G401 (cell line): ENCODE measurements at places on chromosomes 3 and 15. TPM values are rescaled to one million over a fixed set of nuclear protein-coding genes. Genes with fewer than 3 reads are reported as not detected.

DNA sequence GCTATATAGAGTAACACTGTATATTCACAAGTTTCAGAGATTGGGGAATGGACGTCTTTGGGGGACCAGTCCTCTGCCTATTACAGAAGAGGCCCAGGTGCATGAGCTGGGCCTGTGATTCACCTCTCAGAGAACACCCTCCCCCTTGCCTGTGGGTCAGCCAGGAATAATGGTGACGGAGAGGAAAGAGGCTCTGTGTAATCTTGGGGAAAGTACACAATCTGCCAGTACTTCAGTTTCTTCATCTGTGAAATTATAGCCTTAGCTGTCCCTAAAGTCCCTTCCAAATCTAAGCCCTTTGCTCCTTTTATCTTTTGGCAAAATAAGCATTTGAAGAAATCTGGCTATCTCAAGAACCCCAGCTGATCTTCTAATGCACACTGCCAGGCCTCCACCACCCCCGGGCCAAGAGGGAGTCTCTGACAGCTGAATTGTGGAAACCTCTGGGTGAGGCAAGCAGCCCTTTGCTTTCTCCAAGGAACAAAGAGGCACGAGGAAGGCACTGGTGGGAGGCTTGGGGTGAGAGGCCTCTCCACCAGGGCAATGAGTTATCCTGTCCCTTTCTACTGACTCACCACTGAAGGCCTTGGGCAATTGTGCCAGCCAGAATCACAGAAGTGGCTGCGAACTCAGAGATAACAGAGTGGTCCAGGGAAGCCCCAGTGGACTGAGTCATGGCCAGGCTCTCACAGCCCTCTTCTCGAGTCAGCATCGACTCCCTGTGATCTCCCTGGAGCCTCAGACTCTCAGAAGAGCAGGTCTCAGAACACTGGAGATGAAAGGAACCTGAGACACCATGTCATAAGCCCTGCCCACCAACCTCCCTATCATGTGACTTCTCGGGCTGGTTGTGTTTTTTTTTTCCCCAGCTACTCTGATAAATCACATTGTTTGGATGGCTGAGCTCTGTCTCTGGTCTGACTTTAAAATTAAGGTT lies 31.8 kb downstream of the CCNL1 start:
- DNase-seq: no peak

Gene GRM2
- under 0.01 TPM in 1 of 2 replicates, not detected in the other for total RNA-seq

GRCh38 chr3:174206607-174207192 lies 652.4 kb upstream of the NAALADL2 start:
- DNase-seq: no peak

DNA sequence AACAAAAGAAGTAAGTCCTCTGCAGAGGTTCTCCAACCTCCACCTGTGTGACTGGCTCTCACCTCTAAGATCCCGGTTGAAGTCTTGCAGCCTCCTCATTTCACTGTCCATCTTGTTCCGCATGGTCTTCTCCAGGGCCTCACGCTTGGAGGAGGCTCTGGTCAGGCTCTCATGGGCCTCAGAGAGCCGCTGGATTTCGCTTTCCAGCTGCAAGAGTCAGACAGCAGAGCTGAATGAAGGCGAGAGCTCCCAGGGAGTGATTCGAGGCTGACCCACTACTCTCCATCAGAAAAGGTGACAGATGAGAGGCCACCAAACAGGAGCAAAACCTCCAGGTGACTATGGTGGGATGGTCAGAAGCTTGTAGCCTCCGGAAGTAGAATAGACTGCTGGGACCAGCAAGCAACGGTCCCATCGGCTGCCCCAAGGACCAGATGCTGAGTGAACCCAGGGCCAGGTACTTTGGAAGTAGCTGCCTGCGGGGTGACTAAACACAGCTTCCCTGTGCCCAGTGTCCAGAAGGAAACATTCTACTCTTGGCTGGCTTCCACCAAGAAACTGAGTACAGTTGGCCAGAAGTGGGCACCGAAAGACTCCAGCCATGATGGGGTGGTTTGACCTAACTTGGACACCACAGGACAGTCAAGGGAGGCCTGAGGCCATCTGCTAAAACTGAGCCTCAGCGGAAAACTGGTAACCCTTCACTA lies 7.9 kb downstream of the AMOTL2 start:
- no peak for DNase-seq

GRCh38 chr15:63983061-63983711 lies 63.1 kb downstream of the DAPK2 start:
- no peak for DNase-seq

DNA sequence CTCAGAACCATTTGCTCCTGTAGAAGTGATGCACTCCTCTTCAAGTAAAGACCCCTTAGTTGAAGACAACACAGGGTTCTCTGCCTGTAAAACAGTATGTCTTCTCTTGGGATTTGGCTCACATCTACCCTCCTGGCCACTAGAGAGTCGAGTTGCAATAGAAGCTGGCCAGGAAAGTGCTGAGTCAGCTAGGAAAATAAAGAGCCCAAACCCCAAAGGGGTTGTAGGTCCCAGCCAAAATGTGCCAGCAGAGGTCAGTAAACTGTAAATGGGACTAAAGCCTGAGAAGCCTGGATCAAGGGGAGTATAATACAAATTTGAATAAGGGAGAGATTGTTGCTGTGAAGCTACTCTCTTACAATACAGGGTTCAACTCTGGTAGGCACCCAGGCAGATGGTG lies 37.2 kb upstream of the THBS1 start:
- DNase-seq: no peak

Gene SLC22A14
- not detected in 2 replicates for total RNA-seq

DNA sequence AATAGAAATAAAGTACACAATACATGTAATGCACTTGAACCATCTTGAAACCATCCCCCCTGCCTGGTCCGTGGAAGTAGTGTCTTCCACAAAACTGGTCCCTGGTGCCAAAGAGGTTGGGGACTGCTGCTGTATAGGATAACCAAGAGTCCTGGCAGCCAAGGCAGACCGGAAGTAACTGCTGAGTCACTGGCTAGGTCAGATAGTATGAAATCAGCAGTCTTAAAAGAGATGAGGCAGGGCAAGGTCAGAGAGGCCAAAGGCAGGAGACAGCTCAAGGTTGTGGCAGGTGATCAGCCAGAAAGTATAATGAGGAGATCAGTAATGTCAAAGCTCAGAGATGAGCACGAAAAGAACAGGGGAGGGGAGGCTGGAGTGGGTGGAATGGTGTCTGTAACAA lies 60.2 kb downstream of the MAP3K13 start:
- DNase-seq: no peak

DNA sequence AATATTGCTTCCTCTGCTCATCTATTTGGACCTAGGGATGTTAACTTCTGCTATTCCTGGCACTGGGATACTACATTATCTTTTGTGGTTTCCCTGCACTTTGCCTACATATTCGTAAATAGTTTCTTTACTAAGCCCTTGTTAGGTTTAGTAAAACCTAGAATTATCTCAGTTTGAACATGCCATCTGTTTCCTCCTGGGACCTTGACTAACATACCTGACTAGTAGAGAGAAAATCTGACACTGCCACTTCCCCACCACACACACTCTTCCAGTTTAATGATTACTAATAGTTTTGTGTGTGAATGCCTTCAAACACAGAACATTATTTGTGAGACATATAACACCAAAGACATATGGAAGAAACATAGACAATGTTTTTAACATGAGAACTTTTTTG lies 28.2 kb upstream of the SOX2 start:
- no peak for DNase-seq

- DNase-seq: no peak
Observed at GRCh38 chr3:10771486-10772270, 44.4 kb upstream of the SLC6A11 start.

Gene MASP1
- not detected in 2 replicates for total RNA-seq

DNA sequence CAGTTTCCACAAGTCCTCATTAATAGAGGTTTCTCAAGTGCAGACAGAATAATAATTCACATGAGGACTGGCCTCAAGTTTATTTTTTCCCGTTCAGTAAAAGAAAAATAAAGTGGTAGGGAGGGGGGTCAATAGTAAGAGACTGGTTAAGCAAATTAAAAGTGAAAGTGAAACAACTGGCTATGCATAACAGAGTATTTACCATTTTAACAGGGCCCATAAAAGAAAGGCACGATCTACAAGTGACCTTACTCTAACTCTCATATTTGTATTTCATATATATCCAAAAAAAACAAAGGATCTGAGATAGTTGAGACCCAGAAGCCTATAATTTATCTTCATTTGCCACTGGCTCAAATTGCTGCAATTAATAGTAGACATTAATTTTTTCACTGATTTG lies 686.3 kb downstream of the NTRK3 start:
- no peak for DNase-seq

- no peak for DNase-seq
Observed at GRCh38 chr15:35746121-35746520, 200.2 kb upstream of the DPH6 start.

- DNase-seq: no peak
Observed at GRCh38 chr3:138460536-138461205, 26.3 kb downstream of the ESYT3 start.

Gene FBN1
- total RNA-seq: 15.3 and 17.2 TPM in 2 replicates

Gene PEAK1
- total RNA-seq: 13.2 and 14.3 TPM in 2 replicates

Gene MAGEL2
- not detected in 2 replicates for total RNA-seq

Gene DGKG
- total RNA-seq: not detected in 2 replicates

GRCh38 chr3:157335233-157336076 lies 101.2 kb upstream of the PTX3 start:
- DNase-seq: peak; percentile 6

- DNase-seq: no peak
Observed at GRCh38 chr3:194586836-194587235, 46.4 kb downstream of the TMEM44 start.

DNA sequence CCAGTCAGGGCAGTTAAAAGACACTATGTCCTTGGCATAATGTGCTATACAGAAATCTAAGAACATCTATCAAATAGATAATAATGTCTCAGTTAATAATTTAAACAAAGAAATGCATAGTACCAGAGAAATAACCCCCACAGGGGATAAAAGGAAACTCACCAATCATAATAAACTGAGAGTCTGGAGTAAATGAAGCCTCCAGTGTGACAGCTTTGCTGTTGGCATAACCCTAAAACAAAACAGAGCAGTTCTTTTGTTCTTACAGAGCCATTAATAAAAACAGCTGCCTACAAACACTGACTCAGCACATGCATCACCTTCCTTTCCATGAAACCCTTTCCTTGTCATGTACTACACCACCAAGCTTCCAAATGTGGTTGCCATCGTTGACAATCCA lies 13.5 kb downstream of the PPM1M start:
- no peak for DNase-seq

DNA sequence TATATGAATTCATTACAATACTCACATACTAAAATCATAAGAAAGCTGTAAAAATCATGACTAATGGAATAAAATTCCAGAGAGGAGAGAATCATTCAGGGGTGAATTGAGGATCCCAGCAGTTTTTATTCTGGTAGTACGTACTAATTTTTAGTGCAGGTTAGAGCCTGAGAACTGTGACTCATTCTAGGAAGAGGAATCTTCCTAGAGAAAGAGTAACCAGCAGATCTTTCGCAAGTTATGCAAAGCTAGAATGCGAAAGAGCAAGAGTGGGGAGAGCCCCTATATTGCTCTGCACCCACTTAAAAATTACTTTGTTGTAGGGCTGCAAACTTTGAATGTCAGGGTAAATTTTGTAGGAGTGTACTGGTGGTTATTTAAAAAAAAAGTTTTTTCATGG lies 303.6 kb upstream of the ARPP21 start:
- no peak for DNase-seq

GRCh38 chr15:68375716-68376220 lies 56.2 kb downstream of the ITGA11 start:
- DNase-seq: no peak

DNA sequence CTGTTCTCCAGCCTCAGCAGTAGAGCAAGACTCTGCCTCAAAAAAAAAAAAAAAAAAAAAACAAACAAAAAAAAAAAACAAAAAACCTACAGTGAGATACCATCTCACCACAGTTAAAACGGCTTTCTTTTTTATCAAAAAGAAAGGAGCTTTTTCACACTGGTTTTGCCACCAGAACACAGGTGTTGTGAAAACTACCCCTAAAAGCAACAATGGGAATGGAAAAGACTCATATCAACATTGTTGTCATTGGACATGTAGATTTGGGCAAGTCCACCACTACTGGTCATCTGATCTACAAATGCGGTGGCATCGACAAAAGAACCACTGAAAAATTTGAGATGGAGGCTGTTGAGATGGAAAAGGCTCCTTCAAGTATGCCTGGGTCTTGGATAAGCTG lies 24.8 kb upstream of the SLC25A38 start:
- DNase-seq: no peak

Gene PHLDB2
- not detected in 2 replicates for total RNA-seq

- DNase-seq: peak; percentile 25
Observed at GRCh38 chr15:99711625-99712024, 21.6 kb downstream of the LYSMD4 start.

GRCh38 chr3:183959214-183959613 lies 58.5 kb downstream of the ABCC5 start:
- DNase-seq: no peak

Gene ZNF80
- not detected in 2 replicates for total RNA-seq

DNA sequence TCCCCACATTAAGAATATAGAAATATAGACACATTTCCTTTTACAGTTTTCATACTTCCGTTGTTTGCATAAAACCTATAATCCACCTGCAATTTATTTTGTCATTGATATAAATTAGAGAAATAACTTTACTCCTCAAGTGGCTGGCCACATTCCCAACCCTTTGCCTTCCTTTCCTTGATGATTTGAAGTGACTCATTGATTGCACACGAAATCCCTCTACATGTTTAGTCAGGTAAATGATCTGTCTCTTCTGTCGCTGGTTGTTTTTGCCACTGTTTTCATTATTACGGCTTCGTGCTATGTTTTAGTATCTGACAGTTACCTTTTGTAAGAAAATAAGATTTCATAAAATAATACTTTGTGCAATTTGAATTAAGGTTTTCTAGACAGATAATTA lies 272.2 kb upstream of the NR2E3 start:
- DNase-seq: no peak

DNA sequence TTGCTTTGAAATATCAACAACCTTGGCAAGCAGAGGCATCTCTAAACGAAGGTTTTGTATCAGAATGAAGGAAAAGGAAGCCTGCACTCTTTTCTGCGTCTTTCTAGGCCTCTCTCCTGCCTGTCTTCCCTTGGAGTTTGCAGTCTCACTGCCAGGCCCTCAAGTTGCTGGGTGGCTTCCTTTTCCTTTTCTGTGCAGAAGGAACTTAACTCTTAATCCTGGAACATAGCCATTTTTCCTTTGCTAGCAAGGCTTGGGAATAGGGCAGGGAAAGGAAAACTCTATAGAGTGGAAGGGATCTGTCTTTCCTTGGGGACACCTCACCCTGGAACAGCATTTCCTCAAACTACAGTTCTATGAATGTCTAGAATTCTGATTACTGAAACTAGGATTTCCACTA lies 32.8 kb downstream of the TLNRD1 start:
- DNase-seq: no peak
